Vagina (tissue), 2 donors: ENCODE measurements at places on chromosomes 11 and 22.

- no peaks in the 10 kb centered on the region for H3K27me3 ChIP-seq
- no peak for DNase-seq
- H3K27ac ChIP-seq = no peak overlapping the region
- no peak overlapping the region for H3K4me3 ChIP-seq
- no peaks in the 10 kb centered on the region for H3K36me3 ChIP-seq
Observed at GRCh38 chr11:114819028-114819427, 140.7 kb downstream of the NXPE2 start.

DNA sequence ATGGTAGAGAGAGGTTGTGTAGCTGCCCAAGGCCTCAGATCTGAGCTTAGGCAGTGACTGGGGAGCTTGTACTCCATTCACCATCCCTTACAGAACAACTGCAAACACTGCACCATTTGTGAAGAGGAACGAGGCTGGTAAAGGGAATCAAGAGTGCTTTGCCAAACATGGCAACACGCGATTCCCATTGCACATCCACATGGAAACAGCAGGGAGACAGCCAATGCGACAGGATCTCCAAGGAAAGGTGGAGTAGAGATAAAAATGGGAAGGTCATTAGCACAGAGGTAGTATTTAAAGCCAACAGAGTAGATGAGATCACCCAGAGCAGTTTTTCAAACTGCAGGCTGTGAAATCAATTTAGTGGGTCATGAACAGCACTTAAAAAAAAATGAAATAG, 42.0 kb downstream of the TCF20 start:
- H3K4me1 ChIP-seq = peaks cover 49% of the 10 kb centered on the region
- H3K36me3 ChIP-seq = no peaks in the 10 kb centered on the region

DNA sequence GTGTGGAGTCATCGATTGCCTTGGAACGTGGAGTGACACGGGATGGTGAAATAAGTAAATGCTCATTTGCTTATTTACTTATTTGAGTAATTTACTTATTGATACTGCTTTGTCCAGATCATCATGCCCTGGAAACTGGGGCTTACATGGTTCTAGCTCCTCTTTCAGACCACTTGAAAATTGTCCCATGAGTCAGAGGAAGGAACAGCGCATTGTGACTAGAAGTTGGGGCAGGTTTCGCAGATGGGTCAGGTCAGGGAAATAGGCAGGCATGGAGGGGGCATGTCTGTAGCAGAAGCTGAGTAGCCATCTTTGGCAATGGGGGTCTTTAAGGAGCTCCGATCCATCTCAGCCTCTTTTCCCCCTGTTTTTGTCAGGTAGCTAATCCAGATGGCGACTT, 104.2 kb upstream of the SORL1-AS1 start:
- no peak for DNase-seq
- no peaks in the 10 kb centered on the region for H3K27me3 ChIP-seq
- no peak overlapping the region for H3K27ac ChIP-seq

- H3K27ac ChIP-seq = no peak overlapping the region
- DNase-seq = no peak
- H3K4me3 ChIP-seq = no peak overlapping the region
- peaks cover 83% of the 10 kb centered on the region for H3K4me1 ChIP-seq
- H3K36me3 ChIP-seq = no peaks in the 10 kb centered on the region
Observed at GRCh38 chr11:47539681-47540039, 13.3 kb downstream of the CELF1 start.

DNA sequence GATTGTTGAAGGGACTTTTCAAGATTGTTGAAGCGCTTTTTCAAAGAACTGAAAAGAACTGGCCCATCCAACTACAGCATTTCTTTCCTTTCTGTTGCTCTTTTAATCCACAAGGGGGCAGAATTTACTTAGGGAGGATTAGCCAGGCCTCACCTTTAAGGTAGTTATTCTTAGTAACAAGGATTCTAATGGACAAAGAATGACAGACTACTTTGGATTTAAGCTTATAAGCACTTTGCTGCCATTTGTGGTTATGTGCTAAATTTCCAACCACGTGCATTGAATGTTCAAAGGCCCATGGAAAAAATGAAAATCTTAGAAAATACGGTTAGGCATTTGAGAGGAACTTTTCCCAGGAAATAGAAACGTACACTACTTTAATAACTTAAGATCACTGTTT, 49.5 kb upstream of the HSPA8 start:
- no peaks in the 10 kb centered on the region for H3K36me3 ChIP-seq
- H3K27ac ChIP-seq = no peak overlapping the region
- no peak for DNase-seq
- no peaks in the 10 kb centered on the region for H3K27me3 ChIP-seq
- no peak overlapping the region for H3K4me3 ChIP-seq

- H3K4me1 ChIP-seq = peaks cover 18% of the 10 kb centered on the region
- no peak overlapping the region for H3K27ac ChIP-seq
- DNase-seq = no peak
Observed at GRCh38 chr11:115659061-115659963, 155.1 kb upstream of the CADM1 start.
